Right lobe of liver (tissue), 6 donors: ENCODE measurements at places on chromosomes 5 and 9. TPM values are rescaled to one million over a fixed set of nuclear protein-coding genes. Genes with fewer than 3 reads are reported as not detected.

PCDHGA9 gene
- 1.4 TPM for total RNA-seq

ANKRD34B gene
- not detected for total RNA-seq

SPEF2 gene
- 1.6 TPM for total RNA-seq

GRIA1 gene
- not detected for total RNA-seq

CCNJL gene
- total RNA-seq = 0.25 TPM

HEMGN gene
- total RNA-seq = 0.09 TPM

ZNF354B gene
- 4.5 TPM for total RNA-seq

WASHC1 gene
- 6.0 TPM for total RNA-seq

ABLIM3 gene
- 87.1 TPM for total RNA-seq

PARP8 gene
- total RNA-seq = 7.1 TPM

TPRN gene
- 26.7 TPM for total RNA-seq

PCDHB7 gene
- total RNA-seq = 0.09 TPM

THBS4 gene
- not detected for total RNA-seq

MEIKIN gene
- total RNA-seq = not detected

CCDC183 gene
- 1.0 TPM for total RNA-seq

AQP7 gene
- 15.0 TPM for total RNA-seq

PCDHGB1 gene
- 0.93 TPM for total RNA-seq

TSLP gene
- total RNA-seq = 1.9 TPM

BDP1 gene
- 10.5 TPM for total RNA-seq

IFNA2 gene
- total RNA-seq = not detected

PGM5 gene
- total RNA-seq = 3.2 TPM

TCF7 gene
- 2.4 TPM for total RNA-seq

SHLD3 gene
- 0.76 TPM for total RNA-seq

CDH9 gene
- total RNA-seq = not detected

OR1Q1 gene
- not detected for total RNA-seq

MAPK9 gene
- 16.6 TPM for total RNA-seq

PCDHGB4 gene
- total RNA-seq = 2.4 TPM

ECSCR gene
- 5.1 TPM for total RNA-seq

MED22 gene
- 14.5 TPM for total RNA-seq

ELAVL2 gene
- total RNA-seq = not detected

FAM78A gene
- total RNA-seq = 0.92 TPM

MPDZ gene
- total RNA-seq = 49.7 TPM

MARCOL gene
- not detected for total RNA-seq

SPIN1 gene
- 15.7 TPM for total RNA-seq
